ENCODE measurements at places on chromosomes 3 and 15.

GRCh38 chr3:108552267-108553159 is 36.7 kb downstream of the CIP2A start:
- DNase-seq, result no peak

GRCh38 chr15:64249406-64249805 is 86.6 kb upstream of the PPIB start:
- no peak for DNase-seq

- no peak for DNase-seq
Measured at GRCh38 chr15:84108728-84109127, 126.8 kb upstream of the GOLGA6L4 start.

GRCh38 chr3:71577011-71577410 is 6.5 kb downstream of the FOXP1 start:
- no peak for DNase-seq

DNA sequence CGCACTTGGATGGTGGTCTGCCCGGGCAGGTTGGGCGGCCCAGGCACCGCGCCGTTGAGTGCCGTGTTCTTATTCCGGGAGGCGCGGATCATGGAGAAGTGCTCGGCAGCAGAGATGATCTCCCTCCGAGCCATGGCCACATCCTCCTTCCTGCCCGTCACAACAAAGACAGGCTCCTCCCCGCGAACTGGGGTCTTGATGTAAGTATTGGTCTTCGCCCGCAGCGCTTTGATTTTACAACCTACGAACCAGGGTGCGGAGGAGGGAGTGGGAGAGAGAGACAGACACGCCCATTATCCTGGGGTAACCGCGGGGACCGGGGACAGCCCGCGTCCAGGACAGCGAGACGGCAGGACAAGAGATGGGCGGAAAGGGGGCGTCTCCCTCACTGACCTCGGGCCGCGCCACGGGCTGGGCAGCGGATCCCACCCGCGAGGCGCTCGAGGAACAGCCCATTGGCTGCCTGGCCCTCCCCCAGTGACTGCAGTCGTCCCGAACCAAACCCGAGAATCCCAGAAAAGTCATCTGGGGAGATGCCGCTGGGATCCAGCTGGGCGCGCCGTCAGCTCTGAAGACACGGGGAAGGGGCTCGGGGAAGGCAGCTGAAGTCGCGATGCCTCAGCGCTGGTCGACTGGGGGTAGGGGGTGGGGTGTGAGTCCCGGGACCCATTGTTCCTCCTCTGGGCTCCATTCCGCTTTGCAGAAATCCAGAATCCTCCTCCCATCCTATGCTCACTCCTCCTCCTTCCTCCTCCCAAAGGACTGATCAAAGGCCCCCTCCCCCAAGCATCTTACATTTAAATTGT is 1.2 kb downstream of the MEX3B start:
- DNase-seq, result no peak

Measured in glomerular endothelial cell (primary cell).